ENCODE measurements at places on chromosomes 5 and 9.

GRCh38 chr5:75053304-75054133 is 1.2 kb upstream of the GCNT4 start:
- DNase-seq: peak; percentile 80

DNA sequence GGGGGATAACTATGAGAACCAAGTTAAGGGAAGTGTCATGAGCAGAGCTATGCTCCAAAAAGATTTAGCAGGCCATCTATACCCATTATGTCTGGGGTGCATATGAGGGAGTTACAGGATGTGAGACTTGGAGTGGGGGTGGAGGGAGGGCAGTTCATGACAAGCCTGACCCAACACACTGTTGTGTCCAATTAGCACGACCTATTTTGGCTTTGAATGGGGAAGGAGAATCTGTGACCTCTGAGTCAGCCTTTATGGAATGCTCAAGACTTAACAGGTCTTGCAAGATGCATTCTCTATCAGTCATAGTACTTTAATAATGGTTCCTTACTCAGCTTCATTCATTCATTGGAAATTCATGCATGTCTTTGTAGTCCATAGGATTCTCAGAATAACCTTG is 71.7 kb downstream of the GRIA1 start:
- DNase-seq: no peak

GRCh38 chr5:82560969-82561368 is 282.8 kb upstream of the RPS23 start:
- DNase-seq: no peak

- DNase-seq: no peak
These were observed 10.3 kb downstream of the SEMA6A start for GRCh38 chr5:116564312-116564711.

GRCh38 chr9:8963885-8964284 is 1164.3 kb upstream of the DMAC1 start:
- no peak for DNase-seq

DNA sequence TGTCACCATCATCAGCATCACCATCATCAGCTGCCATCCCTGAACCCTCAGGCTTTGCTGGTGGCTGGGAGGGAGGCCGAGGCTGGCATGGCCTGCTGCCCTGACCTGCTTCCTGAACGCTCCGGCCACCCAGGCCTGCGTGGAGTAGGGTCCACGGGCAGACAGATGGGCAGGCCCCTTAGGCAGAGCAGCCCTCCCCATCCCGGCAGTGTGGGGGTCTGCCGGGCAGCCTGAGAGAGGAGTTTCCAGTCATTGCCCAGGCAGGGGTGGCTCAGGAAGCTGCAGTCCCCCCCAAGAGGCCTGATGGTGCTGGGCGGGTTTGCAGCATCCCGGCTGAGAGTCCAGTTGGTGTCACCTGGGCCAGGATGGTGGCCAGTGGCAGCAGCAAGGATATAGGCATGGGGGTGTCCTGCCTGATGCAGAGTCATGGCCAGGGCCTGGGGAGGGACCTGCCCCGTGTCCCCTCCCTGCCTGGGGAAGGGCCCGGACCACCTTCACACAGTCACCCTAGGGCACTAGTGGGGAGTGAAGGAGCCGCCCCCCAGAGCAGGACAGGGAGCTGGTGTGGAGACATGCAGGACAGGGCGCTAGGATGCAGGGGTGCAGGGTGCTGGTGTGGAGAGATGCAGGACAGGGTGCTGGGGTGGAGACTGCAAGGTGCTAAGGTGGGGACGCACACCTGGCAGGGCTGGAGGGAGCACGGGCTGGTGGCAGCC is 7.7 kb upstream of the EGFL7 start:
- DNase-seq: no peak

GRCh38 chr9:1938135-1938534 is 77.0 kb upstream of the SMARCA2 start:
- DNase-seq: no peak

GRCh38 chr5:139183502-139183901 is 14.7 kb downstream of the SIL1 start:
- DNase-seq: no peak

DNA sequence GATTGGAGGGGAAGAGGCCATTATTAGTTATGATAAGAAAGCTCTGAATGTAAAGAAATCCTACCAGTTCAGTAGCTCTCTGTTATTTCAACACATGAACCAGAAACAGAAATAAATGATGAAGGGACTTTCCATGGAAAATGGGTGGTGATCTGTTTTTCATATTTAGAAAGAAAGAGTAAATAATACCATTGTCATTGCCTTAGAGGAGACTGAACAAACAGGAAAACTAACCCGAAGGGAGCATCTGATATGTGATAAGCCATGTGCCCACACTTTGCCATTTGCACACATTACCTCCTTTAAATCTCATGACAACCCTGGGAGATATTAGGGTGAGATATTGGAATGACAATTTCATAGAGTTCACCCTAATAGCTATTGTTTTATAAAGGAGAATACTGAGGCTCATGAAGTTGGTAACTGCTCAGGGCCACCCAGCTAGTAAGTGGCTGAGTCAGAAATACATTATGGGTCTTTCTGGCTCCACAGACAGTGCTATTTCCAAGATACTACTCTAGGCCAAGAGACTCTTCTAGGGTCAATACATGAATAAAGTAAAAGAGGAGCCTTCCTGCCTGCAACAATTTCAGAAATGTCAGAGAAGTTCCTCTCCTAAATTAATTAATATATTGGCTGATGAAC is 111.0 kb upstream of the SLIT3 start:
- DNase-seq: no peak

DNA sequence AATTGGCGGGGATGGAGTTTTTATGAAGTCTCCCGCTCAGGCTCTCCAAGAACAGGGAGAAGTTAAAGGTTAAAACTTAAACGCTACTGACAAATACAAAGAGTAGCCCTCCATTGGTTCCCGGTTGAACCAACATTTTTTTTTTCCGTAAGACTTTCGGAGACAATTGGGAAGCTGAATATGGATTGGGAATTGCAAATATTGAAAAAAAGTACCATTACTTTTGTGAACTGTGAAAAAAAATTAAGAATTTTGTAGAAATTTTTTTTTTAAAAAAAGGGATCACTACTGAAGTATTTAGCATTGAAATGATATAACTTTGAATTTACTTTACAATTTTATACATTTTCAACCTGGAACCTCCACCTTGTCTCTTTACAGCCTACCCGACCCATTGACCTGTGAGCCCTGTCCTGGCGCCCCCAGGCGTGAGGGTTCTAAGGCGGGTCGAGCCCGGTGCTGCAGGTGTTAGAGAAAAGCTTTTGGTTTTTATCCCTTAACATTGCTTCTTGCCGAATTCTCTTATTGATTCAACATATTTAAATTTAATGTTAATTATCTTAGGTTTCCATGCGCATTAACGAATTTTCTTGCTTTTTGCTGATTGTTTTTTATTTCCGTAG is 448 bp upstream of the ZNF782 start:
- DNase-seq: no peak

- DNase-seq: peak; percentile 46
These were observed 10.7 kb upstream of the CERCAM start for GRCh38 chr9:128409978-128410377.

- no peak for DNase-seq
These were observed 355.4 kb downstream of the PDE4D start for GRCh38 chr5:59537961-59538749.

- no peak for DNase-seq
These were observed 59.6 kb upstream of the FAM120A start for GRCh38 chr9:93391898-93392297.

- peak; percentile 62 for DNase-seq
These were observed 49.9 kb upstream of the GPR151 start for GRCh38 chr5:146565764-146566367.

DNA sequence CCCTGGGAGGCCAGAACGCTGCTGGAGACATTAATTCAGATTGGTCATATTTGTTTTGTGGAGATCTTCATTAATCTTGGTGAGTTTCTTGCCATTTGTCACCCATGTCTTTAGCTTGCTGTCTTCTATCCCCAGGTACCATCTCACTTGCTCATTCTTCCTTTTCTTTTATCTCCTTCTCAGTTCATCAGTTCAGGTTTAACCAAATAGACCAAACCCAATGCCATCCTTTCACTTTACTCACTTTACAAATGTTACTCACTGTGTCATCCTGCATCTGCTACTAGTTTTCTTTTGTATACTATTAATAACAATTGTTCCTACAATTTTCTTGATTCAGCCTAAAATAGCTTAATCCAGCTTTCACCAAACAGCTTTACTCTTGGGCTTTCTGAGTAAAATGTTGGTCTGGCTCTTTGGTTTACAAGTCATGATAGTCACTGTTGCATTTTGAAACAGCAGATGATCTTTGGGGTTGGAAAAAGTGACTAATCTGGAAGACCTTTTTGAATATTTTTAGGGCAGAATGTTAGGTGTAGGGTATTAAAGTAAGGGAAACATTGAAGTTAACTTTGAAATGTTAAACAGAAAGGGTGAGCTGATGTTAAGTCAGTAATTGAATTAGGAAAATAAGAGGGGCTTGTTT is 246.9 kb downstream of the ZSWIM6 start:
- no peak for DNase-seq

DNA sequence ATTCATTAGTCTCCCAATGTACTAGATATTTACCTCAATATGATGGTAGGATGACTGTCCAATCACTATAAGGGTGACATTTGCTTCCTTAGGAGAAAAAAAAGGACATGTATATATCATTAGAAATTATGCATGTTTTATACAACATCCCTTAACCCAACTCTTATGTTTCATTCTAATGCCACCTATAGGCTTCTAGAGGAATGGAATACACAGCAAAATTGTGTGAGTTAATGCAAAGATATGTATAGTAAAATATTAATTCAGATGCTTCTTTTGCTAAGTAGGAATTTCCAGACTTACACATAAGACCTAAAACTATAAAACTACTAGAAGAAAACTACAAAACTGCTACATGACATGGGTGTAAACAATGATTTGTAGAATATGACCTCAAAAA is 3.5 kb downstream of the PRXL2C start:
- peak; percentile 3 for DNase-seq

GRCh38 chr9:132006677-132007370 is 72.8 kb downstream of the MED27 start:
- peak; percentile 20 for DNase-seq

- DNase-seq: no peak
These were observed 10.9 kb downstream of the MAMDC2 start for GRCh38 chr9:70054521-70054920.

DNA sequence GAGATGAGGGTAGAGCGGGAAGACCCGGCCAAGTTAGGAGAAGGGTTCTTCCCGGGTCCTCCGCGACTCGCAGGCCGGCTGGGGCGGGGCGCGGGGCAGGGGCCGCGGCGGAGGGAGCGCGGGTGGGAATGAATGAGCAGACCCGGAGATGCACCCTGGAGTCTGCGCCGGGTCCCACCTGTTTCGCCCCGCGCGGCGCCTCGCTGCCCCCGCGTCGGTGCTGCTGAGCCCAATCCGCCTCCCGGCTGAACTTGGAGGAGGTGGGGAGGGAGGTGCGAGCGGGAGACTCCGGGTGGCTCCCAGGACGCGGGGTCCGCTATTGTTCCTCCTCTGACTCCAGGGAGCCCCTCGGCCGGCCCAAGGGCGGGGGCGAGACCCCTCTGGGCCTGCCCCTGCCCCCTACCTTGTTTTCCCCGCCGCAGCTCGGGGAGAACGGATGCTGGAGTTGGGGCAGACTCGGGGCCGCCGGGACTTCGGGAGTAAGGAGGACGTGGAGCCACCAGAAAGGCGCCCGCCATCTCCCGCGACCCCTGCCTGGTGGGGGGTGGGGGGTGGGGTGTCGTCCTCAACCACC is 659 bp downstream of the RAI14 start:
- DNase-seq: no peak

GRCh38 chr9:72478966-72479365 is 42.4 kb upstream of the TMC1 start:
- DNase-seq: no peak

DNA sequence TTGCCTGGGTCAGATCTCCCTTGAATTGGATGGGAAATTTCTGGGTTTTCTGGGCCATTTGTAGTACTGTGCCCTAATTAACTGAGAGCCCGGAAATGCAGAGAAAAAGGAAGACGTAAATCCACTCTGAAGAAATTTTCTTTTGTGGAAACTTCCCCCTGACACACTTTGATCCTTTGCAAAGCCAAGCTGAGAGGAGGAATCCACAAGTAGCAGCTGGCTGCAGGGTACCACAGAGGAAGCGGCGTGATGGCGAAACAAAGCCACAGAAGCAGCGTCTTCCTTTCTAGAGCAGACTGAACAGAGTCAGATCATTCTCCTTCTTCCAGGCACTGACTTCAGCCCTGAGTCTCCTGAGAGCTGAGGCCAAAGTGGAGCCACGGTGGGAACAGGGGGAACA is 47.1 kb upstream of the ZNF354A start:
- no peak for DNase-seq

GRCh38 chr5:40001796-40002195 is 577.0 kb upstream of the DAB2 start:
- no peak for DNase-seq

DNA sequence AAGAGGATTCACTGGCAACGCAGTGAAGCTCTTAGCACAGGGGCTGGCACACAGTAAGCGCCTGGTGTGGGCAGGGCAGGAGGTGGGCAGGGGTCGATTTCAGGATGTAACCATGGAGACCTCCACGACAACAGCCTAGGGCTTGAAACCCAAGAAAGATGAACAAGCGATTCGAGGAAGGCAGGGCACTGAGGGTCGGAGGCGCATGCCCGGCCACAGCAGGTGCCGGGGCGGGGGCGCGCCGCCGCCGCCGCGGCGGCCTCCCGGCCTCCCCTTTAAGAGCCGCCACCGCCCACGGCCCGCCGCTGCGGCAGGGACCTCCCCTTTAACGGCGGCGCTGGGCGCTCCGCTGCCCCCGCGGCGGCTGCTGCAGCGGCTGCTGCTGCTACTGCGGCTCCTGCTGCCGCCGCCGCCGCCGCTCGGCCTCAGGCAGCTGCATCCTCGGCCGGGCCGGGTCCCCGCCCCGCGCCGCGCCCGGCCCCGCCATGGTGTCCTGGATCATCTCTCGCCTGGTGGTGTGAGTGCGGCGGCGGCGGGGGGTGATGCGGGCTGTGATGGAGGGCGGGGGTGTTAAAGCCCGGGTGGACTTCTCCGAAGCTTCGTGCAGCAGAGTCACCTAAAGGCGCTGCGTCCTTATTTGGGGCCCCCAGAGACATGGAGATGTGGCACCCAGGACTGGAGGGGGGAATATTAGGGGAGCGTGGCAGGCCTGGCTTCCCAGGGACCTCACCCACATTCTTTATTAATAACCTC is at the start of gene REEP2:
REEP2 (plus strand) TSS at position 334 of the 753 bp plus-strand sequence; CDS start at position 486, 152 bp downstream.
- DNase-seq: peak; percentile 67
